ENCODE measurements at places on chromosomes 4 and X.
A peak's percentile ranks its signal among the peaks of the same experiment; 100 is the strongest.

GRCh38 chrX:122567911-122568310, 616.2 kb upstream of the GRIA3 start:
- DNase-seq: peak; percentile 21

DNA sequence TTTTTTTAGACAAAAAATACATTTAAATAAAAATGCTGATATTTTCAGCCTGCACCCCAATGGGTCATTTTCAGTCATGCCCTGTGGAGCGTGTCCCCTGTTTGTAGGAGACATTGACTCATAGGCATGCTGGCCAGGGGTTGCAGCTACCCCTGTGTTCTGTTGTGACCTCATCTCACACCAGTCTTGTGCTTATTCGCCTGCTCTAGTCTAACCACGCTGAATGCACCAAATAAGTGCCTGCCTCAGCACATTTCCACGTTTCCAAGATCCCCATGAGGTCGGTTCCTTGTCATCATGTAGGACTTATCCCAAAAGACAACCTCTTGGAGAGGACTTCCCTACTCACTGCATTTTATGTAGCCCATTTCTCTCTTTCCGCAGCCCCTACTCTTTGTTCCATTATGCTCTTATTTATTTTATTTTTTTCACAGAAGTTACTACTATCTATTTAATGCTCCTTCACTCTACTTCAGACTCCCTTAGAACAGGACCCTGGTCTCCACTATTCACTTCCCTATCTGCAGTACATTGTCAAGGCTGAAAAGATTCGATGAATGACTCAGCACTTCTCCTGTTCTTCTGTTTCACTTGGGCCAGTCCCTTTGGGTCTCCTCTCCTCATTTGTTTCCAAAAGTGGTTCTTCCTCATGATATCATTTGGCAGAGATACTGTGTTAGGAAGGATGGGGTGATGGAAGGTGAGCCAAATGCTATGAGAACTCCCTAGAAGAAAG, 109.7 kb downstream of the MSL3 start:
- no peak for DNase-seq

DNA sequence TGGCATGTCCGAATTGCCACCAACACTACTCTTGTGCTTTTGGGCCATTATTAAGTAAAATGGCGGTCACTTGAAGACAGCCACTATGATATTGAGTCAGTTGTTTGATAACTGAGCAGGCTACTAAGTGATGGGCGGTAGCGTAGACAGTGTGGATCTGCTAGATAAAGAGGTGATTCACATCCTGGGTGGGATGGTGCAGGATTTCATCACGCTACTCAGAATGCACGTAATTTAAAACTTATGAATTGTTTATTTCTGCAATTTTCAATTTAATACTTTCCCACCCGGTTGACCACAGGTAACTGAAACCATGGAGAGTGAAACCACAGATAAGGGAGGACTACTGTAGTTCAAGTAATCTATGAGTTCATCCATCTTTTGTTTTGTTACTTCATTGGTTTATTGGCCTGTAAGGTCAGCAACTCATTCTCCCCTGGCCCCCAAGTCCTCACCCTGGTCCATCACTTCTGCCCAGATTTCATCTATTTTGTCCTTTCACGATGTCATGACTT, 2.9 kb downstream of the ARAF start:
- DNase-seq: peak; percentile 60

- DNase-seq: peak; percentile 63
Measured at GRCh38 chrX:68462197-68462596, 28.9 kb upstream of the OPHN1 start.

DNA sequence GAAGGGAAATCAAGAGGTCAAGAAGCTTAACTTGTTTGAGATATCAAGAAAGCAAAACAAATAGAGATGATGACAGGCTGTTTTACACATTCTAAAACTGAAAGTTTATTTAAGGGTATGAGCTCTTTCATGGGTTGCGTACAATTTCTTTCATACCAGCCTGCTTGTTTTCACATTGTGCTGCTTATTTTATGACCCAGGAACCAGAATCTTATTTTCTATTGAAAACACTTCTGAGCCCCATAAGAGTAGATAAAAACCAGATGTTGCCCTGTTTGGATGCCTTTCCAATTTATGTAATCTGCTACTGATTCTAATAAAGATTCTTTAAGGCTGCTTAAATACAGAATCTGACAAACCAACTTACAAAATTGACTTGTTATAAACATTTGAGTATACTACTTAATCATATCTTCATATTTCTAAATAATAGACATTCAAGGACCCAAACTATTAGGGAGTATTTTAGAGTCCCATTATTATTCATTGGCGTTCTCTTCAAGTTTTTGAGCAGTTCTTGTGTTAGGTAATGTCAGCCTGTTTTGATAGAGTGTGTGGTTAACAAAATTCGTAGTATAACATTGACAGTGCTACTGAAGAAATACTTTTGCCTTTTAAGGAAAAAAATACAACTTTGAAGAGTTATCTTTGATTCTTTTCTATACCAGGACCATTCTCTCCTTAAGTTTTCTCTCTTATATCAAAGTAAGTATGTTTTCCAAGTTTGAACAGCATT, 74.4 kb downstream of the PDLIM5 start:
- peak; percentile 38 for DNase-seq

- no peak for DNase-seq
Measured at GRCh38 chrX:133171962-133172708, 46.0 kb downstream of the TFDP3 start.

DNA sequence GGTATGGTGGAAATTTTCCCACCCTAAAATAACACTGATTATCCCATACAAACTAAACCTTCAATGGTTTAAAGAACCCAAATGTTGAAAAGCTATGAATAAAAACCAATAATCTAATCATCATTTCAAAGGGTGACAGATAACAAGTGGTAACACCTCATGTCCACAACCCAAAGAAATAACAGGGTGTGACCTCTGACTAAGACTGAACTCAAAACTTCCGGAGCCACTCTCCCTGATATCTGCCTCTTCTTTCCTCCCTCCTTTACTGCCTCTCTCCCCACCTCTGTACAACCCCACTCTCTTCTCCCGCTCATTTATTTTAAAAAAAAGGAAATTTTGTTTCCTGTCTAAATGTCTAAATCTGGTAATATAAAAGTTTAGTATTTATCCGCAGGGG, 11.5 kb downstream of the FBXW7 start:
- no peak for DNase-seq

- no peak for DNase-seq
Measured at GRCh38 chr4:62285026-62285425, 1084.9 kb downstream of the ADGRL3 start.

- no peak for DNase-seq
Measured at GRCh38 chr4:109640644-109641043, 62.6 kb downstream of the CASP6 start.

DNA sequence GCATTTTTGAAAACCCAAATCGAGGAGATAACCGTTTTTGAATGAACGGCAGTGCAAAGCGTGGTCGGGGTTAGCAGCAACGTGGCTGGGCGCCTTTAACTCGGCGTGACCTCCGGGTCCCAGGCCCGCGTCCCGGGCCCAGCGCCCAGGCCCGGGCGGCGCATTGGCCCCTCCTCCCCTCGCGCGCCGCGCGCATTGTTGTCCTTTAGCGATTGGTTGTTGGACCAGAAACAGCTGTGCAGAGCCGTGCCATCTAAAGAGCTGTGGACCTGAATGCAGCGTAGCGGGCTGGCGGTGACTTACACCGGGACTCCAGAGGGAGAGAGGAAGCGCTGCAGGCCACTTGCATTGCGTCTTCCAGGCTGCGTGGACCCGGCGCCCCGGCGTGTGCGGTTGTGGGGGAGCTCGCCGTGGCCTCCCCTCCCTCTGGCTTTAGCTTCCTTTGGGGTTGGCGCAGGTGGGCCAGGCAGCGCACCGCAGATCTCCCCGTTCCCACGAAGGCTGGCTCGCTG, at the start of gene STOX2:
Gene STOX2, plus strand, starts transcription at position 227 of the 512 bp plus-strand sequence. CDS start 1,484 bp downstream, outside the sequence.
- DNase-seq: peak; percentile 4

- no peak for DNase-seq
Measured at GRCh38 chr4:3311489-3312171, 18.8 kb downstream of the RGS12 start.

GRCh38 chr4:74623041-74623440, 171.3 kb downstream of the BTC start:
- DNase-seq: peak; percentile 23

DNA sequence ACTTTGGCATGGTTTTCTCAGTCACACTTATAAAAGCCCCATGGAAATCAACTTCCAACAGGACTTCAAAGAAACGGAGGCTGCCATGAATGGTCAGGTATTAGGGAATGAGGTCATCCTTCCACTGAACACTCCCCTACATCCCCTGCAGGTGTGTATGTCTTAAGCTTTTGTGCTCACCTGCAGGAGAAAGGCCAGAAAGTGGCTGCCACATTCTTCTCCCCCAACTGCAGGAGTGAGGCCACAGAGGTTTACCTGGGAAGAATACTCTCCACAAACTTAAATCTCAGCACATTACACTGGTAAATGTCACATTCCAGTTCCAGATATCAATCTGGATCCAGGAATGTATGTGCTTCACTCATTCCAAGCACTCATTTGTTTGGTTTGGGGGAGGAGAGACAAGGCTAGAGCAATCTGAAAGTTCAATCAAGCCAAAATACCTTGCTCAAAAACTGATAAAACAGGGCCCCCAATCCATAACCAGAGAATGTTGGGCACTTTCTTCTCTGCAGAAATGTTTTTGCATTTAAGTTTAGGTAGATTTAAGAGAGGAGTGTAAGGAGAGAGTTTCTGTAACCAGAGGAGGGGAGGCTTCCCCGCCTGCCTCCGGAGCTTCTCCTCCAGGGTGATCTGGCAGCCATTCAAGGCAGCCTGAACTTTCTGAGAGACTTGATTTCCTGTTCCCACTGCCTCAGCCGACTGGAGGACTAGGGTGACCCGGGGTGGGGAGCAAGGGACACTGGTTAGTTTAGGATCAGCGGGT, 15.4 kb downstream of the FAM9C start:
- DNase-seq: peak; percentile 63

GRCh38 chr4:53734584-53735353, 143.5 kb upstream of the LNX1 start:
- peak; percentile 68 for DNase-seq

DNA sequence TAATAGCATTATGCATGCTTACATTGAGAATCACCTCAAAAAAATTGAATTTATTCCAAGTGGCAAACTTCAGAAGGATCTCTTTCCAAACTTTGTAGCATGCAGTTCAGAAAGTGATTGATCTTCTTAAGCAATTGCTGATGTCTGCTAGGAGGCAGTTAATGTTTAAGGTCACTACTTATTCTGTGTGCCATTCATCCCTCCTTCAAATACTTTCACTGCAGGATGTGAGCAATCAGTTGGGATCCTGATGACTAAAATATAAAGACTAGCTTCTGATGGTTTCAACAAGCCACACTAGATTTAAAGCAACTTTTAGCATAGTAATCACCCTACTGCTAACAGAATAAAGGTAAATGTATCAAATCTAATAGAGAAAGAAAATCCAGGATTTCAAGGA, 414.1 kb downstream of the ADGRL3 start:
- no peak for DNase-seq

GRCh38 chr4:124883632-124884031, 171.1 kb upstream of the ANKRD50 start:
- no peak for DNase-seq

DNA sequence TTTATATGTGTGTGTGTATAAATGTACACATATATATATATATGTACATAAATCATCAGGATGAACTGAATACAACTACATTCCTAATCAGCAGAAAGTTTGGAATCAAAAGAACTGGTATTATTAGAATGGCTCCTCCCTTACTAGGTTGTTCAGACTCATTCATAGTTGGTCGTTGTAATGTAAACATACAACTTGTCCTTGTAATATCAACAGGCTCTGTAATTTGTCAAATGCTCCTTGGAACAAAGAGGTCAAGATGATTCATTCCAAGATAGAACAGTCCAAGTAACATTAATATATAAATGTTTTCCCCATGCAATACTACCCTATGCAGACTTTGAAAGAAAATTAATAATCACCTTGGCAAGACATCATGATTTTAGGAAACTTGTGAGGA, 351.4 kb upstream of the SMIM31 start:
- DNase-seq: no peak

DNA sequence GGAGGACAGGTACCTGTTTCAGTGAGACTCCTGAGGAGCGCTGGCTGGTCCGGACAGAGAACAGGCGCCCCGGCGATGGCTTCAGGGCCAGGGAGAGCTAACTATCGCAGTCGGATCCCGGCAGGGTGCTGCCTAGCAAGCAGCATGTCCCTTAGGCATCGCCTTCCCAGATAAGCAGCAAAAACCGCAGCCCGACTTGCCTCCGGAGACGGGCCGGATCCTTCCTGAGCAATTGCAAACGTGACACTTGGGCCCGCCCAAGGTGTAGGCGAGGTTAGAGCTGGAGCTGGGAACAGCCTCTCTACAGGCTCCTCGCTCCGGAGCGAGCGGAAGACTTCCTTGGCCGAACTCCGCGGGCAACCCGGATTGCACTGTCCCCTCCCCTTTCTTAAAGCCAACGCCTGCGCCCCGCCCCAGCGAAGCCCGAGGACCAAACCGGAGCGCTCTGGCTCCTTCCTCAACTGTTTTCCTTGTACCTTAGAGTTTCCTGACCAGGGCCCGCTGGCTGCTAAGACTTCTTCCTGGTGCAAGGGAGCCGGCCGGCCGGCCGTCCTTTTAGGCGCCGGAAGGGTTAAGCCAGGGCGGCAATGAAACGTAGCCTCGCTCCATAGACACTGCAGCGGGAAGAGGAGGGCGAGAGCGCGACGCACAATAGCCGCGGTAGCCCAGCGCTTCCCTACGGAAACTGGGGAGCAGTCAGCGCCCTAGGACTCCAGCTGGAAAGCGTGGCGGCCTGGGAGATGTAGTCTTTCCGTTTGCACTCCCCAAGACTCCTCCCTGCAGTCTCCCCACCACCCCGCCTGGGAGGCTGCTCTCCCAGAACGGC, at the start of gene OPHN1:
Gene OPHN1, minus strand, starts transcription at position 341 of the 826 bp plus-strand sequence. CDS start 475 bp downstream, outside the sequence.
- DNase-seq: peak; percentile 85

- DNase-seq: no peak
Measured at GRCh38 chrX:15748841-15749240, 10.8 kb downstream of the CA5B start.

- no peak for DNase-seq
Measured at GRCh38 chrX:10110984-10111363, 45.8 kb upstream of the CLCN4 start.

DNA sequence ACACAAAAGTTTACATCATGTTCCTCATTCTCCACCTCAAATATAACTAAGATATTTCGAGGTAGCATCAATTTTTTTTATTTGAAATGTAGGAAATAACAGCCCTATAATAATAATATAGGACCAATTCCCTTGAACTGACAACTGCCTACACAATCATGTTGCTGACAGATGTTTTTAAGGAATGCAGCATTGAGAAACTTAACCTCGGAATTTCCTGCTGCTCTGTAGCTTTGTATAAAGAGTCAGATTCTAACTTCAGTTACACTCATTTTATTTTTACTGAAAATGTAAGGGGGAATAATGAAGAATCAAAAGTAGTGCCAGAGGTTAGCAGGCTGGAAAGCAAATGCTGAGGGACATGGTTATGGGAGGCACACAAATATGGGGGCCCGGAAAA, 235.8 kb downstream of the RBMX2 start:
- DNase-seq: peak; percentile 44

GRCh38 chrX:71532078-71532752, 689 bp upstream of the OGT start:
- peak; percentile 62 for DNase-seq

GRCh38 chrX:119475389-119476101, 7.3 kb downstream of the SLC25A5 start:
- no peak for DNase-seq

GRCh38 chr4:108118505-108118904, 50.2 kb downstream of the LEF1 start:
- no peak for DNase-seq

GRCh38 chr4:6703786-6704185, 5.9 kb downstream of the MRFAP1L1 start:
- DNase-seq: peak; percentile 40

GRCh38 chr4:14857981-14858380, 144.3 kb upstream of the CPEB2 start:
- no peak for DNase-seq

GRCh38 chrX:12978205-12979025, 3.5 kb downstream of the TMSB4X start:
- peak; percentile 69 for DNase-seq
